ENCODE measurements at places on chromosomes 5 and 9. TPM values are rescaled to one million over a fixed set of nuclear protein-coding genes. Genes with fewer than 3 reads are reported as not detected.

DNA sequence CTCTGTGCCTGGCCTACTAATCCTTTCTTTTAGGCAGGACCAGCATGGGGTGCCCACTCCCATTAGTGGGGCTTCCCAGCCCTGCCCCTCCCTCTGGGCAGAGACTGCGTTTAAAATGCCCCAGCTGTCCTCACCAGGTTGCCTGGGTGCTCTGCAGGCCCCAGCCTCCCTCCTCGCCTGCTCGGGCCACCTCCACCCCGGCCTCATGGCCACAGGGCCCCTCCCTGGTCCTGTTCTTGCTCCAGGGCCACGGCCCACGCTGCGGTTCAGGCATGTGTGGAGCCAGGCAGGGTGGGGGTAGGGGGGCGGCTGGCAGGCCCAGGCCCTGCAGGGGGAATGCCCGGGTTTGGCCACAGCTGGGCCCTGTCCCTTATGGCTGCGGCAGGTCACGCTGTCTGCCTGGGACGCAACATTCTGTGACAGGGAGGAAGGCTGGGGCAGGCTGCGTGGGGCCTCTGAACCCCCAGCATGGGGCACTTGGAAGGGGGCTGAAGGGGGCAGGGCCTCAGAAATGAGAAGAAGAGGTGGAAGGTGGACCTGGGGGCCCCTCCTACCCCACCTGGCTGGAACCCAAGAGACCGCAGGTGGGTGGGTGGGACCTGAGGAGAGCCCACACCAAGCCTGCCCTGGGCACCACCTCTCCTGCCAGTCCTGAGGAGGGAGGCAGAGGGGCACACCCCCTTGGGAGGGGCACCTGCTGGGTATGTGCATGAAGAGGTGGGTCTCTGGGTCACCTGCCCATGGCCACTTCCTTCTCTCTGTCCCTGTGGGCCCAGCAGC lies at the start of gene LCN12:
Gene LCN12, plus strand, starts transcription at position 733 of the 780 bp plus-strand sequence. CDS start 55 bp downstream, outside the sequence.
- no peak for DNase-seq

- no peak for DNase-seq
Measured at GRCh38 chr9:108209132-108209685, 646.6 kb downstream of the ACTL7B start.

- no peak for DNase-seq
Measured at GRCh38 chr9:129994882-129995281, 48.1 kb downstream of the FNBP1 start.

GRCh38 chr5:1660001-1660400 lies 136.2 kb upstream of the LPCAT1 start:
- DNase-seq = no peak

Gene GAPVD1
- total RNA-seq = 72.7 TPM

Gene GRM6
- not detected for total RNA-seq

GRCh38 chr9:522658-523057 lies 308.0 kb downstream of the DOCK8 start:
- no peak for DNase-seq

DNA sequence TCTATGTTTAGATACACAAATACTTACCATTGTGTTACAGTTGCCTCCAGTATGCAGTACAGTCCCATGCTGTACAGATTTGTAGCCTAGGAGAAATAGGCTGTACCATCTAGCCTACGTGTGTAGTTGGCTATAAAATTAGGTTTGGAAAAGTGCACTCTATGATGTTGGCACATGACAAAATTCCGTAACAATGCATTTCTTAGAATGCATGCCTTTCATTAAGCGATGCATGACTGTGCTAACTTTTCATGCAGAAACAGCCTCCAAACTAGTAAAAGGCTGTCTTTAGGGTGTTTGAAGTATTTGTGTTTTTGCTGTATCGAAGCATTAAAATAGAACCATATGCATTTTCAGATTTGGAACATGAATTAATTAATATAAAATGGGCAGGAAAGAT lies 157.9 kb downstream of the RMI1 start:
- no peak for DNase-seq

DNA sequence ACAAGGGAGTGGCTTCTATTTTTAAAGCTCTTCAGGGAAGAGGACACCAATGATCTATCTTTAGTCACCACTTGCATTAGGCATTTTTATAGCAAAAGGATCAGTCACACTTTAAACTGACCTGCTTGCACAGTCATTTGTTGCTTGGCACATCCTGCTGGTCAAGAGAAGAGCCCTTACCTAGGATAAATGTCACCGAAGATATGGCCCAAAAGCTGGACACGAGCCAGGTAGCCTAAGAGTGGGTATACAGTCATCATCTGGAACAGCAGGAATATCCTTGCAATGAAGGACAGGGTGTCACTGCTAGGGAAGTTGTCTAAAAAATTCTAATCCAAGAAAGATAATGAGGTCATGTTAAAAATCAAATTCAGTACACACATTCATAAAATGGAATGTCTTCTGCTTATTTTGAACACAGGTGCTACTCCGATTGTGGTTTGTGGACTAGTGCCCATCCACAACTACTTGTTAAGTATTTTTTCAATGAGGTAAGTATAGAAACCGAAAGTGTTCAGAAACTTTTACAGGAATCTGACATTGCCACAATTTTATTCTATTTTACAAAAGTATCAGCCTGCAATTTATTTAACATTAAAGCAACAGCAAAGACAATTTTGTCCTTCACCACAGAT lies 78.4 kb downstream of the SLC38A9 start:
- DNase-seq = no peak

- no peak for DNase-seq
Measured at GRCh38 chr5:40981420-40981819, 72.1 kb downstream of the C7 start.

- peak; percentile 81 for DNase-seq
Measured at GRCh38 chr5:178839319-178839704, 20.4 kb upstream of the ZNF354B start.

- DNase-seq = no peak
Measured at GRCh38 chr9:114513055-114513958, 8.0 kb upstream of the WHRN start.

DNA sequence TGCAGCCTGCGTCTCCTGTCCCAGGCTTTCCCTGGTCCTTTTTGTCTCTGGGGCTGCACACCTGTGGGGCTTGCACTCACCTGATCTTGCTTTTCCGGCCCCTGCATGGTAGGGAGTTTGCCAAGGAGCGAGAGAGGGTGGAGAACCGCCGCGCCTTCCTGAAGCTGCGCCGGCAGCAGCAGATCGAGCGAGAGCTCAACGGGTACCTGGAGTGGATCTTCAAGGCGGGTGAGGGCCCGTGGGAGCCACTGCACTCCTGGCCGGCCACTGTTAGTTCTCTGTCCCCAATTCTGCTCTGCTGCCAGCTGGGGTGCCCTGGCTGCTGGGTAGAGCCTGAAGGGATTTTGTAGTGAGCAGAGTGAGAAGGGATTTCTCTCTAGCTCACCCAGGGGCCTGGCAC lies 78.0 kb downstream of the CACNA1B start:
- no peak for DNase-seq

Gene CATSPER3
- total RNA-seq = 0.44 TPM

- no peak for DNase-seq
Measured at GRCh38 chr5:30747412-30747811, 446.1 kb upstream of the CDH6 start.

DNA sequence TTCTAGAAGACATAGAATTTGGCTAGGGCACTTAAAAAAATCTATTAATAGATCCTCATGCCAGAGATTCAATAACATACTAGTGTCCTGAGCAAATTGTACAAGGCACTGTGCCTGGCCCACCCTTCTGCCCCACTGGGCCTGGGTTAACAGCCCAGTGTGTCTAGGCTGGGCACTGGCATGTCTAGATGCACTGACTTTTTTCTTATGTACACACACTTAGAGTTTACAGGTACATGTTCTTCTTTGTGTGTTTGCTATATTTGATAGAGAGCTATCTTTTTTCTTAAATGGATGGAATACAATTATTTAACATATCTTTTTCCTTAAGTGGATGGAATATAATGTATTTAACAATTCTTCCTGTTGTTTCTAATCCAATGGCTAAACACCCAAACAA lies 241.5 kb downstream of the AUH start:
- no peak for DNase-seq

DNA sequence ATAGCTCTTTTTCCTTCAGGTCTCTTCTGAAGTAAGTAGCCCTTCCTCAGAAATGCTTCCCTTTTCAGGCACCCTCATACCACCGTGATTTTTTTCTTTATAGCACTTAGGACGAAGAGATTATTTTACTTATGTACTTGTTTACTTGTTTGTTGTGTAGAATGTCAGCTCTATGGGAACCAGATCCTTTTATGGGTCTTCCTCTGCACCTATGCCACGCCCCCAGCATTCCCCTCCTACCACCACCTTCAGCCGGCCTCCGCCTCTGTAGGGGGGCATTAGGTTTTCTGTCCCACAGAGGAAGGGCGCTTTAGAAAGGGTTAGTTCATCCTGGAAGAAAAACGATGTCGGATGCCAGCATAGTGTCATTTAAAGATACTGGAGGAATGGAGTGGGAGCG lies 1.8 kb downstream of the CDKN2B-AS1 start:
- no peak for DNase-seq

- DNase-seq = no peak
Measured at GRCh38 chr9:126173401-126173800, 153.2 kb upstream of the MVB12B start.

- DNase-seq = no peak
Measured at GRCh38 chr5:42022383-42022972, 97.4 kb downstream of the FBXO4 start.

Gene TRUB2
- 18.0 TPM for total RNA-seq

DNA sequence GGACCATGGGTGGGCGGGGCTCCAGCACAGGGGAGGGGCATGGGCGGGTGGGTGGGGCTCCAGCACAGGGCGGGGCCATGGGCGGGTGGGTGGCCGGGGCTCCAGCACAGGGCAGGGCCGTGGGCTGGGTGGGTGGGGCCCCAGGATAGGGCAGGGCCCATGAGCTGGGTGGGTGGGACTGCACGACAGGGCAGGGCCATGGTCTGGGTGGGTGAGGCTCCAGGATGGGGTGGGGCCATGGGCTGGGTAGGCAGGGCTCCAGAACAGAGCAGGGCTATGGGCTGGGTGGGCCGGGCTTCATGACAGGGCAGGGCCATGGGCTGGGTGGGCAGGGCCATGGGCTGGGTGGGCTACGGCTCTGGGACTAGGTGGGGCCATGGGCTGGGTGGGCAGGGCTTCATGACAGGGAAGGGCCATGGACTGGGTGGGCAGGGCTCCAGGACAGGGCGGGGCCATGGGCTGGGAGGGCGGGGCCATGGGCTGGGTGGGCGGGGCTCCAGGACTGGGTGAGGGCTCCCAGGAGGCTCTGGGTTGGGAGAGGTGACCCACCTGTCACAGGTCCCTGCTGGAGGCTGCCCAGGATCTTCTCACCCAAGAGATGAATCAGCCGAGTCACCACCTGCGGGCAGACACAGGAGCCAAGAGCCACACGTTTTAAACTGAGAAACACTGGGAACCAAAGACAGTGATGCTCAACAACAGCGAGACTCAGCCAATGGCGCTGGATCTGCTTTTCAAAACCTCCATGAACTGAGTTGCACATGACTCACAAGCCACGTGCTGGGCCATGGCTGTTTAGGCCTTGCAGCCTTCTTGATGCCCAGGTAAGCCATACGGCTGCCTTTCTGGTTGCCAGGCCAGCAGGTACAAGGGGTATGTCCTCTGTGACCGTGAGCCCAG lies 33.6 kb upstream of the NSMF start:
- no peak for DNase-seq

Gene FCN2
- total RNA-seq = 2.0 TPM

DNA sequence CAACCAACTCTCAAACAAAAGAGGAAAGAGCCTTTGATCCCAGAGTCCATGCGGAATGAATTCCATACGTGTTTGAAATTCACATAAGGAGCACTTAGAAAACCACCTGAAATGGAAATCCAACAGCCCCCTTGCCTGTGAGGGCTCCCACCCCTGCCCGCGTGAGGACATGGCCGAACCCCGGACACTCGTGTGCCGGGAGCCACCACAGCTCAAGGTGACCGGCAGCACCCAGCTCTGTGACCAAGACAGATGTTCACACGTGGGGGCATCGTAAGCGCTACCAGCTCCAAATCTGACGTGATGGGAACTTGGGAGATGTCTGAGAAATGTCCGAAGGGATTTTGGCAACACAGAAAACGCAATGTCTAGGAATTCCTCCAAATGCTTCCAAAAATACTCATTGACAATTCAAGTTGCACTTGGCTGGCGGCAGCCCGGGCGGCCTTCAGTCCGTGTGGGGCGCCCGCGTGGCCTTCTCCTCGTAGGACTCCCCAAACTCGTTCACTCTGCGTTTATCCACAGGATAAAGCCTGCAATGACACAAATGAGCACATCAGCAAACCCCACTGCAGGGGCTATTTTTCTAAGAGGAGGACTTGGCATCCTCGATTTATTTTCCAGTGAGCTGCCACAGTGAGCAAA lies 23.2 kb upstream of the TERT start:
- peak; percentile 39 for DNase-seq

Gene BNC2
- 15.8 TPM for total RNA-seq

DNA sequence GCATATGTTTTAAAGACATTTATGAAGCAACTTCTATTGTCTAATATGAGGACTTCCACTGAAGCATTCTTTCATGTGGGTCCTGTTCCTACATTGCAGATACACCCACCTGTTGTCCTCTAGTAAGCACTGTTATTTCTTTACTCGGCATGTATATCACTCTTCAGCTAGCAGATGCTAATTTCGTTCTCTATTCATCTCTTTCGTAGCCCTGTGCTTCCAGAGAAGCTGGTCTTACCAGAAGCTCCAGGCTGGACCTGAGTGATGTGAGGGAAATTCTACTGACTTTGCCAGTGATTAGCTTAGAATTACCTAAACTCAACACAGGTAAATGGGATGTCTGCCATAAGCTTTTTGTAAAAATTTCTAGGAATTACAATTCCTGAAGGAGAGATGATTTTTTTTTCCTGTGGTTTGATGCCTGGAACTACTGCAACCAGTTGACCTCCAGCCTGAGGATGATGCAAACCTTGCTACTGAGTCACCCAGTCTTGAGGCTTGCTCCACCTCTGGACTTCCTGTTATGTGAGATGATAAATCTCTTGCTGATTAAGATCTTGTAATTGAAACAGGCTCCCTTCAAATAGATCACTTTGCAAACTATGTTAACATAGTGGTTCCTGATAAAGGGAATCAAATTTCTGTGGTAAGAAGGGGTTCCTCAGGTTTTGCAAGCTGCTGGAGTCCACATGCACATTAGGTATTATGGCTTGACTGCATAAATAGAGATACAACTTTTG lies 52.2 kb upstream of the SPINK5 start:
- DNase-seq = no peak

DNA sequence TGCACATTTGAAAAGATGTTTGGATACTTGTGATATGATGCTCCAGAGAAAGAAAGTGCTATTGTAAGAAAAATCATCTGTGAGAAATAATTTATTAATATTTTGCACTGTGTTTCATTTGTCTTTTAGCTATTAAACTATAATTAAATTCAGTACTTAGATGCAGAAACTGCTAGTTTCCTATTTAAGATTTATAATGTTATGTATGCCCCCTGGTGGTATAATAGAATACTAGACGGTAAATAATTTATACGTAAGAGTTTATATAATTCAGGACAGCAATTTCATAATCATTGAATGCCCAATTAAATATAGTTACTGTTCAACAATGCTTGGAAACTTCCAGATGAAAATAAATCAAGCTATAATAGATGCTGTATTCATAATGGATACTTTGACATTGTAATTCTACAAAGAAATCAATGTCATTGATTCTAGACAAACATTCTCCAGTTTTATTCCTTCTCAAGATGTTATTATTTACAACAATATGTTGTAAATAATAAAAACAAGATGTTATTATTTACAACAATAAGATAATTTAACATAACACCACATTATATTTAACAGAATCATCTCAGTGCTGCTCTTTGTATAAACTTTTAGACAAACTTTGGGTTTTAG lies 101.0 kb downstream of the TMEM232 start:
- DNase-seq = no peak
